Neural crest cell (in vitro differentiated cells): ENCODE measurements at places on chromosomes 11 and 22. TPM values are rescaled to one million over a fixed set of nuclear protein-coding genes. Genes with fewer than 3 reads are reported as not detected.

- no peak for DNase-seq
These were observed 122.6 kb upstream of the SORL1-AS1 start for GRCh38 chr11:121575250-121575962.

PRR33 gene
- total RNA-seq = not detected in 2 replicates

ARHGAP8 gene
- total RNA-seq = 0.61 and 0.96 TPM in 2 replicates

F2 gene
- not detected in 2 replicates for total RNA-seq

- DNase-seq = no peak
These were observed 12.8 kb downstream of the PTPRJ start for GRCh38 chr11:47992959-47993820.

DNA sequence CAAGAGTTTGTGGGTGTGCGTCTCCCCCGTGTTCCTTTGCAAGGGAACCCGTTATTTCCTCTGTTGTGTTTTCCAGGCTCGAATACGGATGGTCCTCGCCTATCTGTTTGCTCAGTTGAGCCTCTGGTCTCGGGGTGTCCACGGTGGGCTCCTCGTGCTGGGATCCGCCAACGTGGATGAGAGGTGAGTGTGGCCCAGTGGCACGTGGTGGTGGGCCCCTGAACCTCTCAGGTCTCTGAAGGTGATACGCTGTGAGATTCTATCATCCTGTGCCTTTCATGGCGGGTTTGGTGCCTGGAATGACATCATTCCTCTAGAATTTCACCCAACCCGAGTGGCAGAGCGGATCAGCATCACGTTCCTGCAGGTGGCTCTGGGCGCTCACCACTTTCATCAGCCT, 32.5 kb downstream of the NADSYN1 start:
- DNase-seq = no peak

TSPAN18 gene
- total RNA-seq = 116 and 125 TPM in 2 replicates

DNA sequence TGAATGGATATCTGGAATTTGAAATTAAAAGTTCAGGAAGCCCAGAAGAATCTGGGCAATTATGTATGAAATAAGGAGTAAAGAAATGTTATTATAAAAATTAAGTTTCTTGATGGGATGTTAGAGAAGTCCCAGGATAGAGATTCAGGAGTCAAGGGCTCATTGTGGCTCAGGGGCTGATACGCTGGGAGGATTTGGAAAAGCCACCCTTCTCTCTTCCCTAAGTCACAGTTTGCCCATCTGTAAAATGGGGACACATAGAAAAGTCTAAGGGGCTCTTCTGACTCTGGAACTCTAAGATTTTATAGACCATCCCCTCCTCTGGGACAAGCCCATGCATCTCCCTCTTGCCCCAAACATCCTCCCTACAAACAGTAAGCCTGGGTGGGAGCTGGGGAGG, 118.1 kb downstream of the TIMP3 start:
- no peak for DNase-seq

DNA sequence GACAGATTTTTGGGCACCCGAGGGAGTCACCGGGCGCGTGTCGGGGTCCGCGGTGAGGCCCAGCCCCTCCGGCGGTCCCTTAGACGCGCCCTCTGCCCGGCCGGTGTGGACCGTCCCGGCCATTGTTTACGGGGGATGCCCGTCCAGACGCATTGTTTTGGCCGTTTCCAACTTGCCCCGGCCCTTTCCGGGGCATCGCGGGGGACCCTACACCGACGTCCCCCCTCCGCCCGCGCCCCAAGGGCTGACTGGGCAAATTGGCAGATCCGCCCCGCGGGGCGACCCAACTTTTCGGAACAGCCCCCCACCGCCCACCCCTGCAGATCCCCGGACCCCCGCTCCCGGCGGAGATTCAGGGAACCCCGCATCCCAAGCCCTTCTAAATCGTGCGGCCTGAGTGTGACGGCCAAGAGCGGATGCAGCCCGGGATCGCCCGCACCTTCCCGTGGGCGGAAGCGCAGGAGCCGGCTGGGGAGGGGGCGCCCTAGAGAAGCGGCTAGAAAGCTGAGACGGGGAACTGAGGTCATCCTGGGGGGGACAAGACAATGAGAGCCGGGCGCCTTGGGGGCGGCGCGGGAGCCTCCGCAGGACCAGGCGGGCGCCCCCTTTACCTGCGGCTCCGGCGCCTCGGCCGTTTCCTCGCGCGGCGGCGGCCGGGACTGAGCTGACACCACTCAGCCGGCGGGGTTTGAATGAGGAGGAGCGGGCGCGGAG, 17.1 kb upstream of the CCT8L2 start:
- no peak for DNase-seq

DNA sequence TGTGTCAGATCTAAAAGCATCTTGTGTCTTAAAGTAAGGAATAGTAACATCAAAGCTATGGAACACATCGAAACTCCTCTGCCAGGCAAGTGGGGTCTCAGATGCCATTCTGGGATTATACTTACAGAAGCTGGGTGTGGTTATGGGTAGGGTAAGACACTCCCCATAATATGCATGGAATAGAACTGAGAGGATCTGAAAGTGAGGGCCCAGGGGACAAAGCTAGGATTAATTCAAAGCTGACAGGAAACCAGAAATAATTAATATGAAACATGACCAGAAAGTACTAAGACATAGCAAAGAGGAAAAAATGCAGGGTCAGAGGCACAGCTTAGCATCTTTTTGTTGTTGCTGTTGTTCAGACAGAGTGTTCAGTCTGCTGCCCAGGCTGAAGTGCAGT, 40.2 kb upstream of the EED start:
- no peak for DNase-seq

DNA sequence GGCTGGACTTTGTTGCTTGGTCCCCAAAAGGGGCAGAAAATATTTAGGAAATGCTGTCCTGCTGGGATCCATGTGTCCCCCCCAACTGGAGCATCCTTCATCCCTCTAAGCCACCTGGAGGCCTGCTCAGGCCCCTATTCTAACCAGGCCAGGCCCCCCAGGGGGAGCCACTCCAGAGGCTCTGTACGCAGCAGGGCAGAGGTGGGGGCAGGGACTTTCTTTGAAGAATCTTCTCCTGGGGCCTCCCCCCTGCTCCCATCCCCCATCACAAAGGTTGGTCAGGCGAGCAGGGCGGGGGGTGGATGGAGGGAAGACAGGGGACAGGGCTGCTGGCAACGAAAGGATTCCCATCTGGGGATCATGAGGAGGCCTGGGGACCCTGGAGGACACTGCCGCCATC, 170.8 kb downstream of the MN1 start:
- no peak for DNase-seq

GRCh38 chr22:20779818-20780158, 5.9 kb downstream of the SERPIND1 start:
- no peak for DNase-seq

DNA sequence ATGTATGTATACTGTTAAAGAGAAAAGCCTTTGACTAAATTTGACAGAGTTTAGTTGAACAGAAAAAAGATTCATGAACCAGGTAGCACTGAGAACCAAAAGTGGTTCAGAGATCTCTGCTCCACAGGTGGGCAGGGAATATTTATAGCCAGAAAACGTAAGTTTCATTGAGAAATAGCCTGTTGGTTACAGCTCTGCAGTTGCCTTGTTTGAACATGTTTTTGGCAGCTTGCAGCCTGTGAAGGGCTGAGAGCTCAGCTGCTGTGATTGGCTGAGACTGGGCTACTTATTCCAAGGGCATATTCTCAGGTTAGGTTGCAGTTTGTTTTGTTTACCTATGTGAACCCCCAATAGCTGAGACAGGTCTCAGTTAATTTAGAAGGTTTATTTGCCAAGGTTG, 13.5 kb upstream of the ZNF74 start:
- DNase-seq = no peak

DDX17 gene
- total RNA-seq = 485 and 500 TPM in 2 replicates

DNA sequence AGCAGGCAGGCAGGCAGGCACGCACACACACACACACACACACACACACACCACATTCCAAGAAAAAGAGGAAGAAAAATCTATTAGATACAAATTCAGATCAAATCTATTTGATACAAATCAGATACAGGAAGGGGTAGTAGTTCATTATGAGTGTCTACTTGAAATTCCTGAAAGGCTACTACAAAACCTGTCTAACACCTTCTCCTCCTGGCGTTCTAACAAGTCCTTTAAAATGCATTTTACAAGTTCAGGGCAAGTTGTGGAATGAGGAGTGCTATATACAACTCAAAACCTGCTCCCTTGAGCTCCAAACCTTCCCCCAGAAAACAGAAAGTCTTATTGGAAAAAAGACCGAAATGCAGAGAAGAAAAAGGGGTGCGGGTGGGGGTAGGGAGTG, 476 bp downstream of the ARHGAP32 start:
- DNase-seq = no peak

GRCh38 chr11:123111465-123111864, 49.5 kb upstream of the HSPA8 start:
- DNase-seq = no peak

EFCAB6 gene
- 1.5 and 2.3 TPM in 2 replicates for total RNA-seq

GRCh38 chr11:235609-235996, 539 bp downstream of the SIRT3 start:
- DNase-seq = no peak

DNA sequence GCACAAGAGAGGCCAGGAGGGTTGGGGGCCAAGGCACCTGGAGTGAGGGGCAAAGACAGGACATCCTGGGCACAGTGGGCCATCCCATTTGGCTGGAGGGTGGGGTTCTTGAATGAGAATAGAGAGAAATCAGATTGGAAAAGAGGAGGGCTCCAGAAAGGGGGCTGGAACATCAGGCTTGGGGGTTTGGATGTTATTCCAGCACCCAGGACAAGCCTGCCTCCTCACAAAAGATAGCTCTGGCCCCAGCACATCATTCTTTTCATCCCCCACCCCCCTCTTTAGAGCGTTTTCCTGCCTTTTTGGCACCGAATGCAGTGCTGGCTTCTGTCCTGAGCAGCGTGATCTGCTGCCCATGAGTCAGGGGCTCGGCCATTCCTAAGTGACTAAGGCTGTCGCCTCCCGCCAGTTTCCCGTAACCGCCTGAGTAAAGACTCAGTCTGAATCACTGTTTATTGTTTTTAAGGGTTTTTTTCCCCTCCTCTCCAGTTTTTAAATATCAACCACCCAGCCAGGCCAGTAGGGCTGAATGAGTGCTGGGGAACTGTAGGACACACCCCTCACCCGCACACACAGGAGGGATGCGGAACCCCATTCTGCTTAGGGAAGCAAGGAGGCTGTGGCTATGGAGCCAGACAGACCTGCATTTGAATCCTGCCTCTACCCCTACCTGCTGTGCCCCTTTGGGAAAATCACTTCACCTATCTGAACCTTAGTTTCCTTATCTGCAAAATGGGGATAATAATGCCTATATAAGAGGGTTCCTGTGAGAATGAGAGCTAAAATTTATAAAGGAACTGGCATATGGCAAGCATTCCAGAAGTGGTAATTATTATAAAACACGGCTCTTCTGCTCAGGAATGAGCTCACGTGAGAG, 32.4 kb upstream of the NAV2 start:
- DNase-seq = no peak

DNA sequence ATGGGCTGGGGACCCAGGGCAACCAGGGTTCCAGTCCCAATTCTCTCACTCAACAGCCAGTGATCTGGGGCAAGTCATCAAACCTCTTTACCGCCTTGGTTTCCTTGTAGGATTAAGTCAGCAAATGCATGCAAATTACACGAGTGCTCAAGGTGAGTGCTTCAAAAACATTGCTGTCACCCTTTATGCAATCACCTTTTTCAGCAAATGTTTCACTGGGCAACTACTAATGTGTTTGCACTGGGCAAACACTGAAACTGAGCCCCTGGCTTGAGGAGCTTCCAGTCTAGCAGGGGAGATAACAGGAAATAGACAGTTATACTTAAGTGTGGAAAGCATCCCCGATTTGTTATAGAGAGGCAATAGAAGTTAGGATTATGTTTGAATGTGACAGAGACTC, 37.7 kb upstream of the DMC1 start:
- no peak for DNase-seq

- DNase-seq = no peak
These were observed 19.8 kb downstream of the TRIM5 start for GRCh38 chr11:5665051-5665570.

CRYBB2 gene
- not detected in 2 replicates for total RNA-seq

GRCh38 chr11:14500181-14500651, 605 bp upstream of the COPB1 start:
- DNase-seq = no peak

- DNase-seq = no peak
These were observed 288.4 kb upstream of the PITPNB start for GRCh38 chr22:28207281-28208030.

- DNase-seq = peak; percentile 6
These were observed 1.1 kb downstream of the HMGXB4 start for GRCh38 chr22:35258191-35258988.

DNA sequence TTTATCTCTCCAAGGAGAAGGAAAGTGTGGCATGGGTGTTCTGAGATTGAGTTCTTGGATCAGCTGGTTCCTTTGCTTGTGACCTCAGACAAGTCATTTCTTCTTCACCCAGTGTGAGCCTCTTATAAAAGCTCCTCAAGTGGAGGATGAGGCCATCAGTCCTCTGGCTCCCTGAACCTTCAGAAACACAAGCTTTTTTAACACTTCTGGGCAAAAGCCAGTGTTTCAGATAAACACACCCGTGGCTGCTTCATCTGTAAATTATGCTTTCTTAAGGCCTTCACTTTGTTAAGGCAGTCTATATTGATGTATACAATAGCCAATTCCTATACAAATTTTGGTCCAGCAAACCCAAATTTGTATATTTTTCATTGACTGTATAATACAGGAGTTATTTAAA, 179.9 kb downstream of the DBX1 start:
- DNase-seq = no peak

DNA sequence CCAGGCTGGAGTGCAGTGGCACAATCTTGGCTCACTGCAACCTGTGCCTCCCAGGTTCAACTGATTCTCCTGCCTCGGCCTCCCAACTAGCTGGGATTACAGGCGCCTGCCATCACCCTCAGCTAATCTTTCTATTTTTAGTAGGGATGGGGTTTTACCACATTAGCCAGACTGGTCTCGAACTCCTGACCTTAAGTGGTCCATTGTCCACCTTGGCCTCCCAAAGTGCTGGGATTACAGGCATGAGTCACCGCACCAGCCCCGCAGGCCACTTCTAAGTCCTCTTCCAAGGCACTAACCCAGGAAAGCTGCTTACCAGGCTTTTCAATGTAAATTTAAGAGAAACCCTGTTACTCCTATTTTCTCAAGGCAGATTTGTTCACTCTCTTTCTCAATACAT, 50.4 kb downstream of the DENND5A start:
- no peak for DNase-seq

- DNase-seq = no peak
These were observed 71.6 kb downstream of the PRMT3 start for GRCh38 chr11:20458905-20459632.

- DNase-seq = no peak
These were observed 1.2 kb downstream of the C11orf68 start for GRCh38 chr11:65917434-65918210.

GRCh38 chr11:130020323-130020722, 17.7 kb upstream of the PRDM10 start:
- no peak for DNase-seq
